ENCODE measurements at places on chromosomes 16 and 17.

- no peak for DNase-seq
Observed at GRCh38 chr17:77844681-77845080, 113.8 kb upstream of the TNRC6C start.

- no peak for DNase-seq
Observed at GRCh38 chr17:42117397-42118125, 3.6 kb downstream of the KAT2A start.

DNA sequence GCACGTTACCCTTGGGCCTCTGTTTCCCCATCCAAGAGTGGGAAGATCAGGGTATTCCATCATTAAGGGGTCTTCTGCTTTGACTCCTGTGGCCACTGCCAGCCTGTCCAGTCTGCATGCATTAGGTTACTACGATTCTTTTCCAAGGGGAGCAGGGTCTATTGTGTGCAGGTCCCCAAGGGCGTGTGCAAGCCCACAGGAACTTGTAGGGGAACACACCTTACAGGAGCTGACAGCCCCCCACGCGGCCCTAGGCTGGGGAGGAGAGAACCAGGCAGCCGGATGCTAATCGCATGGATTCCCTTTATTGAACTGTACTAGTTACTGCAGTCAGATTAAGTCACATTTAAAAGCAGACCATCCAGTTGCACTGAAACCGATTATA is 116.7 kb downstream of the C16orf78 start:
- no peak for DNase-seq

- no peak for DNase-seq
Observed at GRCh38 chr17:42676424-42677011, at the start of gene PLEKHH3. PLEKHH3 (minus strand) TSS chr17:42676994; CDS start chr17:42676563, 431 bp downstream.

DNA sequence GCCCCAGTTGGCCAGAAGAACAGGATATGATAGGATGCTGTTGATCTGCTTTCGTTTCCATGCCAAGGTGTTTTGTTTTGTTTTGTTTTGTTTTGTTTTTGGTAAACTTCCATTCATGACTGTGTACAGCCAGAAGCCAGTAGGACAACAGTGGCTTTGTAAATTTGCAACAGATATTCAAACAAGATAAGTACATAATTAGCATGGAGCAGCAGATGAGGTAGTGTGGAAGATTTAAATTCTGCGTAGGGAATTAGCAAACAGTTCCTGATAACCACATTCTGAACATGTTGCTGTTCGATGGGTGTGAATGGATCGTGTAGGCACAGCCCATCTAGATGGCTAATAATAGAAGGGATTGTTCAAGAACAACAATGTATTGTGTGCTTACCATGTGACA is 1080.1 kb upstream of the RBFOX1 start:
- no peak for DNase-seq

DNA sequence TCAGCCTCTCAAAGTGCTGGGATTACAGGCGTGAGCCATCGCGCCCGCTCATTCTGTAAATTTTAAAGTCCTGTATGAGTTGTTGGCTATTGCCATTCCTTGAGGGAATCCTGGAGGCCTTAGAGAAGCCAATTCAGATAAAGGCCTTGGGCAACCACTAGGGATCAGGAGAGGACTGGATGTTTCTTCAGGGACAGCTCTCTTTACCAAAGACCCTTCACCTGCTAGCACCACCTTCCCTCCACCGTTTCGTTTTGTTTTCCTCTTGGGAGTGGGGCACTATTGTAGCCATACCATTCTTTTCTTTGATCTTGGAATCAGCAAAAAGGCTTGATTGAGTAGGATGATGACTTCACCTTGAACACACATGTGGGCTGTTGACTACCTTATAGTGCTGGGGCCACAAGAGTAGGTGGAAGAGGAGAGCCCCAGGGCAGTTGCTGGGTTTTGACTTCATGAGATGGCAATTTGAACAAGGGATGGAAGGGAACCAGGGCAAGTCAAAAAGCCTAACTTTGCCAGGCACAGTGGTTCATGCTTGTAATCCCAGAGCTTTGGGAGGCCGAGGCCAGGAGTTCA is 7.0 kb upstream of the ANKRD40CL start:
- no peak for DNase-seq

- DNase-seq, result no peak
Observed at GRCh38 chr17:60229188-60229802, 79.5 kb downstream of the CA4 start.

GRCh38 chr16:73432850-73433730 is 385.2 kb upstream of the ZFHX3 start:
- DNase-seq, result no peak

DNA sequence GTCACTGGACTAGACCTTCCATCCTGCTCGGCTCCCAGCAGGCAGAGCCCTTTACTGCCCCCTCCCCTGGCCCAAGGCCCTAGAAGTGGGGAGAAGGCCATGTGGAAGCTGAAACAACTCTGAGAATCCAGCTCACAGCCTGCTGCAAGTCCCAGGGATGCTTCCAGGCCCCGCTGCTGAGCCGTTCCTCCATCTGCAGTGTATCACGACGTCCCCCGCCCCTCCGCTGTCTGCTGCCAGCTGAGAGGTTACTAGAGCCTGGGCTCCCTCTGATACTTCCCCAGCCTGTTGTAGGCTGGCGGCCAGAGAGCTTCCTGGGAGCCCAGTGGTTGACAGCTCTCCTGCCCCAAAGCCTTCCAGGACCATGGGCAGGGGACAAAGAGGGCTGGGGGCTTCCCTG is 118.2 kb downstream of the MGAT5B start:
- DNase-seq, result no peak

DNA sequence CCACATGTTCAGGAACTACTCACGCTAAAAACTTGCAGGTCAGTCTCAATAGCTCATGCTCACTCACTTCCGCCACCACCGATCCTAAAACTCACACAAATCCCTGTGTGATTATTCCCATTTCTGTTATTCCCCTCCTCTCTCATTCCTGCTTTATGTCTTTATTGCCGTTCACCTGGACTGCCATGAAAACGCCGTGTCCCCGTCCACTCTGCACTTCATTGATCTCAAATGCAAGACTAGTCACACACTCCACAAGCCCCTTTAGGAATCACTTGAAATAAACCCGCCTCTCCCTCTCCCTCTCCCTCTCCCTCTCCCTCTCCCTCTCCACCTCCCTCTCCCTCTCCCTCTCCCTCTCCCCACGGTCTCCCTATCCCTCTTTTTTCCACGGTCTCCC is 78.0 kb downstream of the AXIN2 start:
- DNase-seq, result no peak

GRCh38 chr17:74449773-74450172 is 16.7 kb upstream of the CD300A start:
- DNase-seq, result no peak

DNA sequence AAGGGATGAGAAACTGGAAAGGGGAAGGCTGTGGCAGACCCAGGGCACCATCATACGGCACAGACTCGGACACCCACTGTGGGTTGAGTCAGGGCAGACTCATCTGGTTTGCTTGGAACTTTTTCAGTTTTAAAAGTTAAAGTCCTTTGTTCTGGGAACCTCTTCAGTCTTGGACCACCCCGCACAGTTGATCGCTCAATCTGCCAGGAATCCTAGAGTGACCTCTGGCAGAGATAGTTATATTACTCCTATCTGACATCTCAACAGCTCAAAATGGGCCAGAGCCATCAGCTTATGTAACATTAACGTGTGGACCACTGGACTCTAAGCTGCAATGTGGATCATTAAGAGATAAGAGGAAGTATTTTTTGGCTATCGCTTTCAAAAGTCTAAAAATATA is 164.3 kb downstream of the ABCA8 start:
- DNase-seq, result no peak

- DNase-seq, result peak; percentile 77
Observed at GRCh38 chr17:28743243-28744103, at the start of gene TRAF4. TRAF4 (plus strand) TSS chr17:28744011; CDS start chr17:28744113, 102 bp downstream.

- DNase-seq, result no peak
Observed at GRCh38 chr17:61306003-61306402, 93.6 kb upstream of the TBX2 start.

DNA sequence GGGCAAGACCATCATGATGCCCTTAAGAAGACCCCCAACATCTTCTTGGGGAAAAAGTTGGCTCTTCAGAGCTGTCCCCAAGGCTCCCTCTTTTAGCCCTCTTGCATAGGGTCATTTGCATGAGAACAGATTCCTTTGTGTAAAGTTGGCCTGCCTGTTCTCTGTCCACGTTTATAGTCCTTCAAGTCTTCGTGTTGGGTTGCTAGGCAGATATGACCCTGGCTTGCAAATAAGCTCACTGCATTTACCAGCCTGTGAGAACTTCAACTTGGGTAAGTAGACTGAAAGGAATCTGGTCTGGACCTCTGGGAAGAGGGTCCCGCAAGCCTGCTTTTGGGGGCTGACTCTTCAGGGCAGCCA is 2.9 kb downstream of the ARSG start:
- no peak for DNase-seq

GRCh38 chr16:22314661-22315626 is 17.7 kb downstream of the POLR3E start:
- no peak for DNase-seq

DNA sequence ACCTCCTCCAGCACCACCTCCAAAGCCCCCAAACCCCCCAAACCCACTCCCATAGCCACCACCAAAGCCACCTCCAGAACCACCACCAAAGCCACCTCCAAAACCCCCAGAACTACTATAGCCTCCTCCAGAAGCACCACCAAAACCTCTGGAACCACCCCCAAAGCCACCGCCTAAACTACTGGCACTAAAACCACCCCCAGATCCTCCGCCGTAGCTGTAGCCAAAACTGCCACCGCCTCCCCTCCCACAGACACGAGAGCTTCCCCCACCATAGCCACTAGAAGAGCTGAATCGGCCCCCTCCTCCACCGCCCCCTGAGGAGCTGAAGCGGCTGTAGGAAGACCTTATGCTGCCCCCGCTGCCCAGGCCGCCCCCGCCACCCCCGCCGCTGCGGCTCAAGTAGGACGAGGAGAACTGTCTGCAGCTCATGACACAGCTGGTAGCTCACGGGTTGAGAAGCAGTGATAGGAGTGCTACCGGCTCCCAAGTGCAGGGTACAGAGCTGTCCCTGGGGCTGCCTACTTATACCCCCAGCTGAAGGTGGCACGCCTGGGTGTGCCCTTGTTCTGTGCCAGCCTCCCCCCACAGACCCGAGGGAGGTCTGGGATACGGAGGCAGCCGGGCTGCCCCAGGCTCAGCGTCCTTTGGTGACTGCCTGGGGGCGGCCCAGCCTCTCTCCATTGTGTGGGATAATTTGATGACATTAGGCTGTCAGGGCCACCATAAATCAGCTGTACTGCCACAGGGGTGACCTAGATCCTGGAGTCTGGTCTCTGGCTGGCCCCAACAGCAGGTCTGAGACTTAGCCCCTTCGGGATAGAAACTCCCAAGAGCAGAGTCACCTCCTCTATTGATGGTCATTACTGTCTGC is at the start of gene KRT9:
Gene KRT9 (minus strand): TSS at position 499 of the 874 bp plus-strand sequence. CDS start 67 bp downstream, at position 432.
- DNase-seq, result no peak
